Natural killer cell (primary cell): ENCODE measurements at places on chromosomes 7 and 10.

GRCh38 chr7:140475747-140476333 lies 3.5 kb downstream of the MKRN1 start:
- DNase-seq = no peak

DNA sequence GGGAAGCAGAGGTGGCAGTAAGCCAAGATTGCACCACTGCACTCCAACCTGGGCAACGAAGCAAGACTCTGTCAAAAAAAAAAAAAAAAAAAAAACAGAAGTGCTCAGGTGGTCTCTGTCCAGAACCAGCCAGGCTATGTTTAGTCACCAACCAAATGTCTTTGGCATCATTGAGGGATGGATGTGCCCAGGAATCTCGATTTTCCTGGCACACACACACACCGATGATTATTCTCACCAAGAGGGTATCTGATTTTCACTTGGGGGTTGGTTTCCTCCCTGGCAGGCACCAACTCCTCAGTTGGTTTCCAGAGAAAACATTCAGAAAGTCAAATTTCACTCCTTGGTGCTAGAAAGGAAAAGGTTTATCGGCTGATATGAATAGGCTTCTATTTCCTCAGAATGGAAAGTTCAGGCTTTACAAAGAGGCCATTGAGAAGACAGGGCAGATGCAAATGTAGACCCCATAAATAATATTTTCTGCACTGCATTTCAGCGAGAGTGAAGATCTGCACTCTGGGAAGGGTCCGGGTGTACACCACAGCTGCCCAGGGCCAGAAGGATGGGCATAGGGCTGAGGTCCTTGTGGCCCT lies 154.8 kb downstream of the TNS3 start:
- no peak for DNase-seq

DNA sequence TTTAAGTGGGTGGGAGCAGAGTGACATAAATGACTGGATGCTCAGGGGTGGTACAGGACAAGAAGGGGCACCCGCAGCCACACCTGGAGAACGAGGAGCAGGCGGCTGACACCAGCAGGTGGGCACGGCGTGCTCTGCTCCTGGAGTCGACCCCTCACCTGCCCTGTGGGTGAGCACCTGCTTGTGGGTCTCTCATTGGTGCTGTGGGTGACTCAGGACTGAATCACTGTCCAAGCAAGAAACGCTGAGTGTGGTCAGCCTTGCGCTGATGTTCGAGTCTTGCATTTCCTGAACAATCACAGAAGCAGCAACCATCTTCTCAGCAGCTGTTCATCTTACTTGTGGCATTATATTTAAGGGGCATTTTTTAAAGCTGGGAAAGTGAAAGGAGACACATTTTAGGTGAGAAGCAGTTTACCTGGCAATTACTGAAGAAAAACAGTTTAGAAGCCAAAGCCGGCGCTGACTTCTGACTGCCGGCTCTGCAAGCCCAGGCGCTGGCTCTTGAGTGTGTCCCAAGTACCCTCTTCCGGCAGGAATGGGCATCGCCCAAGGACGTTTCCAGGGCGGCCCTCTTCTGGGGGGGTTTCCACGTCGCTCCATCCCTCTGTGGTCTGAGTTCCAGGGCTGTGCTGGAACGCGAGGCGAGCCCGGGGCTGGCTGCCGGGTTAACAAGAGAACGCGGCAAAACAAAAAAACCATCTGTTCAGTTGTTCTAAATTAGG lies 145.2 kb upstream of the PFKP start:
- DNase-seq = no peak

- peak; percentile 15 for DNase-seq
Measured at GRCh38 chr10:20858292-20859124, 38.6 kb downstream of the NEBL start.

DNA sequence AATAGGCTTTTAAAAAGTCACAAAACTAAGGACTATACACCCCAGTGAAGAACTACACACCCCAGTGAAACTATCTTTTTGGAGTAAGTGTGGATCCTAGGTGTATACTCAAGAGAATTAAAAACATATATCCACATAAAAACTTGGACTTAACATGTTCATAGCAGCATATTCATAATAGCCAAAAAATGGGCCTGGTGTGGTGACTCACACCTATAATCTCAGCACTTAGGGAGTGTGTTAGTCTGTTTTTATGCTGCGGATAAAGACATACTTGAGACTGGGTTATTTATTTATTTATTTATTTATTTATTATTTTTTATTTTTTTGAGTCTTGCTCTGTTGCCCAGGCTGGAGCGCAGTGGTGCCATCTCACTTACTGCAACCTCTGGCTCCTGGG lies 19.0 kb upstream of the COMTD1 start:
- DNase-seq = no peak

DNA sequence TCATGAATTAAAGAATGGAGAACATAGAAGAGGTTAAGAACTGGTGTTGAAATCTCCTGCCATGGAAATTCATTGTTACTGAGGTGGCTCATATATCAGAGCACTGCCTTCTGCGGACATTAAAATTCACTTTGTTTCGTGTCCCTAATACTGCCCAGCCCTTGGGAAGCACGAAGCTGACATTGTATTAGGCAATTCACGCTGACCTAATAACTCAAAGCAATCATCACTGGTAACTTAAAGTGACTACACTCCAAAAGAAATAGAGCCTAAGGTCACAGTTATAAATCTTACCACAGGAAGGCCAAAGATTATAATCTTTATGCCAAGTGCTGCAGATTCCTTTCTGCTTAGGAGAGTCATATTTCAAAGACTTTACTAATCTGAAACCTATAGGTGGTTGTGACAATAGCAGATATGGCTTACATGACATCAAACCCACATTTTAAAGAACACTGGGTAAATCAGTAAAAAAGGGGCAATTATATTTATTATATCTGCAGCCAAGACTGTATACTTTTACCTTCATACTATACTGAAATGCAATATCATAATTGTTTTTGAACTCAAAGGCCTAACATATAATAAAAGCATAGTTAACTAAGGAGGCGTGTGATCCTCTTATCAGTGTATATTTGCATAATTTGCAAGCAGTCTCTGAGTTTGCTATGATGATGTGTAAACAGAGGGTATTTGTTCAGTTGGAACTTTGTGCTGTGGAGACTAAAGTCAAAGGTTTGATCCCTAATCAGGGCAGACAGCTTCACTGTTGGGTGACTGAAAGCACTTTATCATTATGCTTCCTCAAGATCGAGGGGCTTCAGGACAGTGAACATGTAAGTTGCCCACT lies 51.9 kb upstream of the CAPZA2 start:
- DNase-seq = no peak

DNA sequence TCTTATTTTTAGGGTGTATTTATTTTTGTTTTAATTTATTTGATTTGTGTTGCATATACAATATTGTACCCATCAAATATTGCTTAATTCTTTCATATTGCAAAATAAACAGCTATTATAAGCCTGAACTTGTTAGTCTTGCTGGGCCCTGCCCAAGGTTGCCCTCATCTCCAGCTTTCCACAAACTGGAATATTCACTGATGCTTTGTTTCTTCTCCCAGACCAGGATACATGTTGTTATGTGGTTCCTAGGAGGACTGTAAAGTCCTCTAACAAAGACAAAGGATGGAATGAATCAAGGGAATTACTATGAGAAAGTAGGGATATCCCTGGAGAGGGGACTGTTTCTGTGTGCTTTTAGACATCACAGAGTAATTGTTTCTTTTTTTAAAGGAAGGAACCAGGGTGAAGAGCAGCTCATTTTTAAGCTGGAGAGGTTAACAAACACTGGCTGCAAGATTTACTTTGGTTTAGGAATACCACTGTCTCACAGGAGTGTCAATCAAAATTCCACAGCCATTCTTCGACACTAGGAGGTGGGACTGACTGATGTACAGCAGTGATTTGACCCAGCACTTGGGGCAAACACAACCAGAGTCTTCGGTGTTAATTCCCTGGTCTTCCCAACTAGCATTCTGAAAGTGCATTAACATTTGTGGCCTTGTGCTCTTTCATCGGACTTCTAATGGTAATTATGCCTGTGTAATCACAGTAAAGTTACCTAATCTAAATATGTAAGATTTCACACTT lies 14.8 kb upstream of the CD36 start:
- DNase-seq = no peak

DNA sequence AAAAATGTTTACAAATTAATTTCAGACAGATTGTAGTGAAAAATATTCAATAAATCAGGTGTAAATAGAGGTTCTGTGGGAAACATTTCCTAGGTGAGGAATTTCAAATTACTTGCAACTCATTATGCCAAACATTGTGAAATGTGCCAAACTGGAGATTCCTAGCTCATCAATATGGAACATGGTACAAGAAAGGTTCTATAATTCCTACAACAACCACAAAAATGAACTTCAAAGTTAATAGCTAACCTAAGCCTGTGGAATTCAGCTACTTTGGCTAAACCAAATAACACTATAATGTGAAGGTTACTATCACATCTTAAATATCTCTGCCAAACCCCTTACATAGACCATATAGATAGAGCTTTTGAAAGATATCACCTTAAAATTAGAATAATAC lies 223.3 kb upstream of the HGF start:
- DNase-seq = no peak

GRCh38 chr10:69631566-69631965 lies 1.5 kb downstream of the FAM241B start:
- DNase-seq = no peak

GRCh38 chr10:90930070-90930837 lies 9.4 kb upstream of the ANKRD1 start:
- no peak for DNase-seq

GRCh38 chr7:96952974-96953391 lies 52.4 kb upstream of the DLX6 start:
- DNase-seq = no peak

GRCh38 chr10:67539312-67539711 lies 156.7 kb downstream of the CTNNA3 start:
- no peak for DNase-seq

- DNase-seq = no peak
Measured at GRCh38 chr10:49170632-49171325, 17.4 kb downstream of the TMEM273 start.

- DNase-seq = no peak
Measured at GRCh38 chr10:25768167-25768566, 165.9 kb upstream of the MYO3A start.

DNA sequence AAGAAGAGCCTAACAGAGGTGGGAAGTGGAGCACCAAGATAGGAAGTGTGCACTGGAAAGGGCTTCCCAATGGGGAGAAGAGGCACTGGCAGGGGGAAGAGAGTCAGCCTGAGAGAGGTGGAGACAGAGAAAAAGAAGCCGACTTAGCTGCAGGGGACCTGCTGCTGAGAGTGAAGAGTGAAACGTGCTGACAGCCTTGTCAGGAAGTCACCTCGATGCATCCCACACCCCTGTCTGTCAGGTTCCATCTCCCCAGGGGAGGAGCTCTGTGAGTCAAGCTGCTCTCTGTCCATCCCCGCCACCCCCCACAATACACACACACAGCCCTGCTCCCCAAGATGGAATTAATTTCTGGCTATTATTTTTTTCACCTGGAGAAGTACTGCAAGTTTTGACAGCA lies 14.0 kb downstream of the KAZALD1 start:
- no peak for DNase-seq

- no peak for DNase-seq
Measured at GRCh38 chr10:125363791-125364190, 203.4 kb upstream of the CTBP2 start.

GRCh38 chr7:6359021-6359420 lies 86.6 kb upstream of the CYTH3 start:
- DNase-seq = no peak

GRCh38 chr7:35694161-35694783 lies 663 bp downstream of the HERPUD2 start:
- peak; percentile 23 for DNase-seq

DNA sequence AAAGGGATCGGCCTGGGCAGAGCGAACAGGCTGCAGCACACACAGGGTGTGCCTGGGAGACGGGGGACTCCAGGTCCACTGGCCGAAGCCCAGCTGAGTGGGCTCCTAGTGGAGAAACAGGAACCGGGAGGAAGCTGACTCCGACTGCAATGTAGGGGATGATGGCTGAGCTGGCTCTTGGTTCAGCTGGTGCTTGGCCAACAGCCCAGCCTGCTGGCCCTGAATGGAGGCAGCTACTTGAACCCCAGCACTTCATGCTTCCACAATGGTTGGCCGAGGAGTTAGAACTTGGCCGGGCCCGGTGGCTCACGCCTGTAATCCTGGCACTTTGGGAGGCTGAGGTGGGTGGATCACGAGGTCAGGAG lies 27.0 kb upstream of the FRAT2 start:
- DNase-seq = no peak

DNA sequence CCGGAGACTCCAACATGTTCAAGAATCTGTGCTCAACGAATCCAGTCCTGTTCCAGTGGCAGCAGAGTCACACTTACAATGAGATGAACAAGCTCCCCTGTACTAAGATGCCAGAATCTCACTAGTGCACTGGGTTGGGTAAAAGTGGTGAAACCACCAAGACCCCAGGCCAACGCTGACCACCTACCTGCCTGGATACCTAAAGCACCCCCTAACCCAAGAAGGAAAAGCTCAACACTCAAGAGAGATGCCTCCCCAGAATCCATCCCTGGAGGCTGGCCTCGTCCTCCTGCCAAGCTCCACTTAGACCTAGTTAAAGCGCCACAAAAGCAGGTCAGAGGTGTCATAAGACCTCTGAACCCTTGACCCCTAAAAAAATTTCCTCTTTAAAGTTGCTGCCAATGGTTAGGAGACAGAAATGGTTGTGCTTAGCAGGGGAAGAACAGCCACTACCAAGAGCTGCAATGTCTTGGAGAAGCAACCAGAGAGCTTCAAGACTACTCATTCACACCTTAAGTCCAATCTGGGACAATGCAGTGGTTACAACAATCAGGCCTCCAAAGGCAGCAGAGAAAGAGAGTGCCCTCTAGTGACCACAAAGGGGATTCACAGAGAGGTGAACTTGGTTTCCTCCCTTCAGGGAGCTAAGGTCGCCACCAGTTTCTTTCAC lies 94.6 kb upstream of the MACROH2A2 start:
- DNase-seq = peak; percentile 51

DNA sequence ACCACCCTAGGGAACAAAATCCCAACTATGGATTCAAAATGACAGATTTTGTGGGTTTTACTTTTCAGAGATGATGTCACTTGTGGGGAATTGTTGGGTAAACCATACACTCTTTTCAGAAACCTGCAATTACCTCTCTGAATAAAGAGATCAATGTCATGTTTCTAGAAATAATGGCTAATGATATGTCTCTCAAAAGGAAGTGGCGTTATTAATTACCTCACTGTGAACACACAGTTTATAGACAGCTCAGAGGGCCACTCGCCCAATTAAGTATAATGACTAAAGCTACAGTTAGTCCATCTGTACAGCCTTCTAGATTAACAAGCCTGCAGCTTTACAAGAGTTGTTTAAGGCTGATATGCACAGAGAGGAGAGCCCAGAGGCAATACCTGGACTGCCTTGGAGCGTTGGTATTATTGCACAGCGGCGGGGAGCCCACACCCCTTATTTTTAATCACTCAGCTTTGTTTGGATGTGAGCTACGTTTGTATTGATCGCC lies 79.5 kb downstream of the RAB11FIP2 start:
- no peak for DNase-seq

- no peak for DNase-seq
Measured at GRCh38 chr10:129365767-129366402, 101.2 kb upstream of the MGMT start.

DNA sequence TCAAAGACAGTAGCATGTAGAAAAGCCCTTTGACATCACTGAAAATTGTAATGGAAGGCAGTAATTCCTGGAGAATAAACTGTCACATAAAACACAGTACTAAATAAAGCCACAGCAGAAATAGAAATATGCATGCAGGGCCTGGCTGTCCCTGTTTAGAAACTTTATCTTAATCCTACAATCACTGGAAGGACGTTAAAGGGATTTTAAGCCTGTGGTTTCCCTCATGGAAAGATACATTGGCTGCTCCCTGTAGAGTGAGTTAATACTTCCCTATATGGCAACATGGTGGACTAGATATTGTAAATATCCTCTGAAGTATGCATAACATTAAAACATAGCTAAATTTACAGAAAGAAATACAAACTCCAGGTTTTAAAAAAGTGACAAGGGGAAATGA lies 1334.9 kb upstream of the CELF2 start:
- DNase-seq = no peak
